ENCODE measurements at places on chromosomes 7 and 10. TPM values are rescaled to one million over a fixed set of nuclear protein-coding genes. Genes with fewer than 3 reads are reported as not detected.
A peak's percentile ranks its signal among the peaks of the same experiment; 100 is the strongest.

GRCh38 chr10:34244756-34245484, 570.2 kb downstream of the PARD3 start:
- DNase-seq: peak; percentile 46

DNA sequence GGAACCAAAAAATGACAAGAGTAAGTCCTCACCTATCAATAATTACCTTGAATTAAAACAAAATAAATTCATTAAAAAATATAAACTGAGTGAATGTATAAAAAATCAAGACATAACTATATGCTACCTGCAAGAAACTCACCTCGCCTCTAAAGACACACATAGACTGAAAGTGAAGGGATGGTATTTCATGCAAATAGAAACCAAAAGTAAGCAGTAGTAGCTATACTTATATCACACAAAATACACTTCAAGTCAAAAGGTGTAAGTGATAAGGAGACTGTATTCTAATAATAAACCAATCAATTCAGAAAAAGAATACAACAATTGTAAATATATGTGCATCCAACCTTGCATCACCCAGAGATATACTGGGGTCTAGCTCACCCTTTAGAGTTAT, 332.6 kb downstream of the SH2D4B start:
- DNase-seq: no peak

TFPI2 gene
- total RNA-seq: 140 TPM

GRCh38 chr7:150958062-150958552, 20.0 kb downstream of the KCNH2 start:
- no peak for DNase-seq

ADRB1 gene
- total RNA-seq: not detected

DNA sequence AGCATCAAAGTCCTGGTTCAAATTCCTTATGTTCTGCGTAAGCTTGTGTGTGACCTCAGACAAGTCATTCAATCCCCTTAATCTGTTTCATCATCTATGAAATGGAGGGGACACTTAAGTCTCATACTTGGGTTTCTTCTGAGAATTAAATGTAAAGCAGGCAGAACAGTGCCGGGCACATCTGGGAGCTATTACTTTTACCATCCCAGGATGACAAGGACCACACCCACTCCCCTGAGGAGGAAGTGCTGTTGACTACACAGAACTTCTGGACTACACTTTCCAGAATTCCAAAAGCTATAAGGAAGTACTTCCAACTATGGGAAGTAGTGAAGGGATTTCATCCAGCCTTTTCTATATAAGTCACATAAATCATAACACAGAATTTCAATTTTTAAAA, 294.9 kb downstream of the IPMK start:
- DNase-seq: peak; percentile 26

All from fibroblast of villous mesenchyme (primary cell).